Activated CD8-positive, alpha-beta memory T cell treated with anti-CD3 and anti-CD28 coated beads for 4 hours (primary cell): ENCODE measurements at places on chromosomes 7 and 10.
A peak's percentile ranks its signal among the peaks of the same experiment; 100 is the strongest.

GRCh38 chr7:28389504-28390395 is 22.6 kb upstream of the CREB5 start:
- no peak for DNase-seq

- DNase-seq: no peak
Measured at GRCh38 chr10:118986815-118987790, 42.4 kb upstream of the NANOS1 start.

DNA sequence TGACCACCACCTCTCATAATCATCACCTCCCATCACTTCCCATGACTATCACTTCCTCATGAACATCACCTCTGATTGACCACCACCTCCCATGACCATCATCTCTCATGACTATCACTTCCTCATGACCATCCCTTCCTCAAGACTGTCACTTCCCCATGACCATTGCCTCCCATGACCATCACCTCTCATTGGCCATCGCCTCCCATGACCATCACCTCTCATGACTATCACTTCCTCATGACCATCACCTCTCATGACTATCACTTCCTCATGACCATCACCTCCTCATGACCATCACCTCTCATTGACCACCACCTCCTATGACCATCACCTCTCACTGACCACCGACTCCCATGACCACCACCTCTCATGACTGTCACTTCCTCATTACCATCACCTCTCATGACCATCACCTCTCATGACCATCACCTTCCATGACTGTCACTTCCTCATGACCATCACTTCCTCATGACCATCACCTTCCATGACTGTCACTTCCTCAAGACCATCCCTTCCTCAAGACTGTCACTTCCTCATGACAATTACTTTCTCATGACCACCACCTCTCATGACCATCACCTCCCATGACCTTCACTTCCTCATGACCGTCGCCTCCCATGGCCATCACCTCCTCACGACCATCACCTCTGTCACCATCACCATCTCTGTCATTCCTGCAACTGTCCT is 51.6 kb downstream of the PDGFA start:
- no peak for DNase-seq

DNA sequence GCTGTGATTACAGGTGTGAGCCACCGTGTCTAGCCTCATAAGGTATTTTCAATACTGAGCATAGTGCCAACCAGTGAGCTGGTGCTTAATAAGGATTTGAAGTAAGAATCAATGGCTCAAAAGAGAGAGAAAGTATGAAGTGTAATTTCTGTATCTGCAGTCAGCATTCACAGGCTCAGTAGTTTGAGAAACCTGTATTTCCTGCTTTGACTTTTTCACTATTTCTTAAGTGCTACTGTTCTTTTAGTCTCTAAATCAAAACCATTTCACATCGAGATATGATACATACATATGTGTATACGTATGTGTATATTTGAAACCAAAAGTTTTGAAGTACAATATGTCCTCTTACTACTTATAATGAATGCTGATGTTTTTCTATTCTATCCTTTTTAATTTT is 189.9 kb downstream of the PPP1R9A start:
- DNase-seq: no peak

DNA sequence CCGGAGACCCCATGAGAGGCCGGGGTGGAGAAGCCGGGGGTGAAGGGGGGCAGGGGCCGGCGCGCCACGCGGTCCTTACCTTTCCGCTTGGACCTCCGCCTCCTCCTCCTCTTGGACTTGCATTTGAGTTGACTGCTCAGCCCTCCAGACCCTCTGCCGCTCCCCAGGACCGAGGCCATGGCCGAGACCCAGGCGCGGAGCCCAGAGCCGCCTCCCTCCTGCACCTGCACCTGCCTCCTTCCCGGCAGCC is 428 bp downstream of the ADARB2 start:
- no peak for DNase-seq

DNA sequence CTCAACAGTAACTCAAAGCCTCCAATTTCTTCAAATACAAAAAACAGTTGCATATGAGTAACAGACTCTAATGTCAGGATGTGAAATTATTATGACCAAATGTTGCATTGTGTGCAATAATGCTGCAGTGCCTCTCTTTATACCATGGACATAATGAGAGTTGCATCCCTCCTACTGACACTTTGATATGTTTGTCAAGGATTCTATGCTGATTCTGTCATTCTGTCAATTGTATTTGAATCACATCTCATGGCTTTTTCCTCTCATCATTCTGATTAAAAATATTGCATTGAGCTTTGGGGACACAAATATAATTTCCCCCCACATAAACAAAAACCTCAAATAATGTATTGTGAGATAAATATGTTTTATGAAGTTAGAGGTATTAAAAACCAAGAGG is 84.6 kb upstream of the SGCE start:
- no peak for DNase-seq

GRCh38 chr7:467393-467828 is 52.2 kb downstream of the PDGFA start:
- DNase-seq: no peak

- DNase-seq: no peak
Measured at GRCh38 chr7:133830081-133830480, 297.1 kb upstream of the LRGUK start.

- DNase-seq: peak; percentile 67
Measured at GRCh38 chr10:67763499-67764011, 67.6 kb upstream of the CTNNA3 start.

GRCh38 chr10:3750006-3750816 is 34.8 kb downstream of the KLF6 start:
- DNase-seq: no peak

DNA sequence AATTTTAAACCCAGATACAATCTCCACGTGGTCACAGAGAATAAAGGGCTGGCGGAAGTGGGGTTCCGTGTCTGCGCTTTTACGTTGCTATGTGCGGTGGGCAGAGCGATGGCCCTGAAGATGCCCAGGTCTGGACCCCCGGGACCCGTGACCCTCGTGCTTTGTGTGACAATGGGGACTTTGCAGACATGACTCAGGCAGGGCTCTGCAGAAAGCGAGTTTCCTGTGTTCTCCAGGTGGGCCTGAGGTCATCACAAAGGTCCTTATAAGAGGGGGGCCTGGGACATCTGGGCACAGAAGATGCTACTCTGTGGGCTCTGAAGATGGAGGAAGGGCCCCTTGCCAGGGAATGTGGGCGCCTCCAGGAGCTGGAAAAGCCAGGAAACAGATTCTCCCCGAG is 95.3 kb downstream of the ELFN1 start:
- DNase-seq: no peak

DNA sequence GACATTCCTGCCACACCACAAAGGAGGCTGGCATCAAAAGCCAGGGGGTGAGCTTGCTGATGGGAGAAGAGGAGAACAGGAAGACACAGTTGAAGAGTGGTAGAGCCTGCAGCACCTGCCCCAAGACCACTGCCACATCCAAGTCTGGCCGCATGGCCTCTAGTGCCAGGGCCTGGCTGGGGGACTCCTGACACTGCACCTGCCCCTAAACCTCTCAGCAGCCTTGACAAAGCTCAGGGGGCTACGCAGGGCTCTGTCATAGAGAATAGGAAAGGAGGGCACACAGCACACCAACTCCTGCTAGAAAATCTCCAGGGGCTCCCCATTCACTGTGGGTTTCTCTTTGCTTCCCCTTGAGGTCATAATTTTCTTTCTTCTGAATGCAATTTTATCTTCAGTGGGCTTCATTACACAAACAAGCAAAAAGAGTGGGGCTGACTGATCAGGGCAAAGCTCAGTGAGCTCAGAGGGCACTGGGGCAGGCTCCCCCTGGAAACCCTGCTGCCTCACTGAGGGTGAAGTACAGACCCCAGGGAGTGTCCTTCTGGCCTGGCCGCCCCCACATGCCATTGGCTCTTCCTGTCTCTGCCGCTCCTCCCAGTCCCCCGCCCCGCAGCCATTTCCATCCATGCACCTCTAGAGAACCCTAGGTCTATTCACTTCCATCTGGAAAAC is 37.2 kb downstream of the VOPP1 start:
- no peak for DNase-seq

- DNase-seq: no peak
Measured at GRCh38 chr7:47577321-47577919, 4.5 kb downstream of the TNS3 start.

DNA sequence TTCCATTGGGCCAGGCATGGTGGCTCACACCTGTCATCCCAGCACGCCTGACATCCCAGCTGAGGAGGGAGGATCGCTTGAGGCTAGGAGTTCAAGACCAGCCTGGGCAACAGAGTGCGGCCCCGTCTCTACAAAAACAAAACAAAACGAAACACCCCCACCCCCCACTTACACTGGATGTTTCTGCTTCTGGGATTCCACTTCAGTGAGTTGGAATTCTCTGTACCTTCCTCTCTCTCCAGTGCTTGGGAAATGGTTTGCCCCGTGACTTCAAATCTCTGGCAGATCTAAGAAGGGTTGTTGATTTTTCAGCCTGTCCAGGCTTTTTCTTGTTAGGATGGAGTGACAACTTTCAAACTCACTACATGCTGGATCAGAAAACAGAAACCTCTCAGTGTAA is 106.9 kb downstream of the ANLN start:
- no peak for DNase-seq

GRCh38 chr7:40885503-40885902 is 750.7 kb downstream of the SUGCT start:
- DNase-seq: no peak

GRCh38 chr7:146146831-146147486 is 30.4 kb downstream of the CNTNAP2 start:
- DNase-seq: no peak

- DNase-seq: no peak
Measured at GRCh38 chr10:129135624-129136023, 331.4 kb upstream of the MGMT start.

DNA sequence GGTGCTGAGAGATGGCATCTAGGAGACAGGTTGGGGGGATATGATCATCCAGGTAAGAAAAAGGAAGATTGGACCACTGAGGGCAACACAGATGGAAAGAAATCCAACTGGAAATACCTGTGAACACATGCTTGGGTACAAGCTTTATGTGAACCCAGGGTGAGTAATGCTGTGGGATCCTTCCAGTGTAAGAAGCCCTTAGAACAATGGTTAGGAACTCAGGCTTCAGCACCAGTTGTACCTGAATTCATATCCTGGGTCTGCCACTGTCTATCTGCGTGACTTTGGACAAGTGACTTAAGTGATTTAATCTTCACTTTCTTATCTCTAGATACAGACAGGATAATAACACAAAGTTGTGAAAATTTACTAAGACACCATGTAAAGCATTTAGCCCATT is 131.0 kb downstream of the ST7 start:
- no peak for DNase-seq

GRCh38 chr10:78619115-78619851 is 449.5 kb upstream of the ZMIZ1 start:
- DNase-seq: no peak

GRCh38 chr10:4332764-4333458 is 493.1 kb upstream of the AKR1E2 start:
- no peak for DNase-seq

DNA sequence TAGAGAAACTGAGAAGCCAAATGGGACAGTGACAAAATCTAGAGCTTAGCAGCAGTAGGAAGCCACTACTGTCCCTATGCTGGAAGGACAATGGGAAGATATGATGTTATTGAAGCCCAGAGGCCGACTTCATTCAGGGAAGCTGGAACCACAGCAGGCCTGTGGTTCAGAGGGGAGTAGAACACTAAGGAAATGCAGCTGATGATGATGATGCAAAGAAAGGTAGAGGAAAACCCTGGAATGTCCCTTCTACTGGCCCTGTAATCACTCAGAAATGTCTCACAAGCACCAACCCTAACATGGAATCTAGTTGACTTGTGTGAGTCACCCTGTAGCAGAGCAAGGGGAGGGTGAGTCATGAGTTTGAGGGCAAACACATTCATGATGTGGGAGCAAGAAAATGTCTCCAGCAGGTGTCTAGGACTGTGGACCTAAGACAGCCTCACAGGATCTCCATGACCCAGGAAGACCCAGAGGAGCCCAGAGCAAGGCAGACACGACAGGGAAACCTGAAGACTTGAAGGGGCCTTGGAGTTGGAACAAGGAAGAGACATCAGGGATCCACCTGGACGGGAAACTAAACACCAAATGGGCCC is 37.0 kb upstream of the LRRC17 start:
- no peak for DNase-seq

GRCh38 chr7:152737833-152738232 is 21.7 kb upstream of the ACTR3B start:
- no peak for DNase-seq

DNA sequence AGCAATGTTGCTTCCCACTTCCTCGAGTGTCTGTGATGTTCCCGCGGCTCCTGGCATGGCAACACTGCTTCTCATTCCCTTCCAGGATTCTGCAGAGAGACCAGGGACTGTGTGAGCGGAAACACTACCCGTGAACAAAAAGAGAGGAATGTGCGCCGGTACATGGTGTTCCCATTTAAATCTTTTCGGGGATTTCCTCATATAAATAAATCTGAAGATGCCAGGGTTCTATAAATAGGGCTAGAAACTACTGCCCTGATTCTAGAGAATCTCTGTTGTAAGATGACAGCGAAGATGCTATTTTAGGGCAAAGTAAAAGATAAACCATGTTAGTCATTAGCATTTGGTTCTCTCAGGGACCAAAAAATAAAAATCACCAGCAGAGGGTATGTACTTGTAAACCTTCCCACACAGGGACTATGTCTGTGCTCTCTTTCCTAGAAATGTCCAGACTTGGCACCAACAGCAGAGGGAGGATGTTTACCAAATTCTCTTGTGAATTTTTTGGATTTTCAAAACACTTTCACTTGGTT is 92.2 kb upstream of the DDC start:
- DNase-seq: no peak

GRCh38 chr10:73522263-73522662 is 26.4 kb upstream of the PPP3CB start:
- no peak for DNase-seq

GRCh38 chr10:49534670-49535381 is 4.1 kb downstream of the ERCC6 start:
- DNase-seq: no peak

- no peak for DNase-seq
Measured at GRCh38 chr7:51261950-51262795, 54.4 kb downstream of the COBL start.

DNA sequence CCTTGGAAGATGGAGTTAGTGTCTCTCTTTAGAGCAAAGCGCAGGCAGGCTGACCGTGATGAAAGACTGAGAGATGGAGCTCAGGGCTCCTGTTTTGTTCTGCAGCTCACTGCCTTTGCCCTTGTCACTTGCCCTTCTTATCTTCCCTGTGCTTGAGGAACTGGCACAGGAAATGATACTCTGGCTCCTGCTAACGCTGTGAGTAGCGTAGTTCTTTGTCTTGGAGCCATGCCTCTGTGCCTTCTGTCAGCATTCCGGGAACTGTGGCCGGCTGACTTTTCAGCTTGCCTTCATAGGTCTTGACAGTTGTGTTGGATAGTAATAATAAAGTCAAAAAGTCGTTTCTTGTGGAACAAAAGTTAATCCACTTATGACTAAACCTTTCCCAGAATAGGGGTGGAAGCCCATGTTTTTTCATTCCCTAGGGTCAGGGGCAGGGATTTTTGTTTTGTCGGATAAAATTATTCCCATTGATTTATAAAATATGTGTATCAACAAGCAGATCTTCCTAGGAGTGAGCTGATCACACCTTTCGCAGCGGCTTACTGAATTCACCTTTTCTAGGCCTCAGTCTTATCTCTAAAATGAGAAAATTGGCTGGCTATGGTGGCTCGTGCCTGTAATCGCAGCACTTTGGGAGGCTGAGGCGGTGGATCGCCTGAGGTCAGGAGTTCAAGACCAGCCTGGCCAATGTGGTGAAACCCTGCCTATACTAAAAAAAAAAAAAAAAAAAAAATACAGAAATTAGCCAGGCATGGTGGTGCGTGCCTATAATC is 16.6 kb upstream of the TMEM236 start:
- DNase-seq: no peak

GRCh38 chr7:142338633-142339501 is 81.0 kb upstream of the PRSS58 start:
- DNase-seq: no peak
